ENCODE measurements at places on chromosomes 4 and X.

GRCh38 chr4:83180431-83180968, 66.0 kb upstream of the PLAC8 start:
- H3K27ac ChIP-seq, result no peak overlapping the region
- no peaks in the 10 kb centered on the region for H3K4me1 ChIP-seq
- no peaks in the 10 kb centered on the region for H3K27me3 ChIP-seq
- no peaks in the 10 kb centered on the region for H3K36me3 ChIP-seq
- DNase-seq, result no peak
- H3K4me3 ChIP-seq, result no peak overlapping the region

GRCh38 chrX:123331859-123332258, 147.8 kb downstream of the GRIA3 start:
- H3K4me1 ChIP-seq, result no peaks in the 10 kb centered on the region
- DNase-seq, result no peak

- H3K36me3 ChIP-seq, result no peaks in the 10 kb centered on the region
- no peak overlapping the region for H3K4me3 ChIP-seq
- H3K27me3 ChIP-seq, result no peaks in the 10 kb centered on the region
- no peak overlapping the region for H3K27ac ChIP-seq
- 0 out of 2 replicates have a peak, but pooled peaks cover 4% of the 10 kb centered on the region for H3K4me1 ChIP-seq
- no peak for DNase-seq
These were observed 22.9 kb upstream of the USP53 start for GRCh38 chr4:119189638-119190037.

GRCh38 chr4:112706840-112707207, 69.9 kb downstream of the LARP7 start:
- no peaks in the 10 kb centered on the region for H3K4me1 ChIP-seq
- H3K4me3 ChIP-seq, result peak overlapping the region; percentile 83
- H3K36me3 ChIP-seq, result no peaks in the 10 kb centered on the region
- no peak for DNase-seq

DNA sequence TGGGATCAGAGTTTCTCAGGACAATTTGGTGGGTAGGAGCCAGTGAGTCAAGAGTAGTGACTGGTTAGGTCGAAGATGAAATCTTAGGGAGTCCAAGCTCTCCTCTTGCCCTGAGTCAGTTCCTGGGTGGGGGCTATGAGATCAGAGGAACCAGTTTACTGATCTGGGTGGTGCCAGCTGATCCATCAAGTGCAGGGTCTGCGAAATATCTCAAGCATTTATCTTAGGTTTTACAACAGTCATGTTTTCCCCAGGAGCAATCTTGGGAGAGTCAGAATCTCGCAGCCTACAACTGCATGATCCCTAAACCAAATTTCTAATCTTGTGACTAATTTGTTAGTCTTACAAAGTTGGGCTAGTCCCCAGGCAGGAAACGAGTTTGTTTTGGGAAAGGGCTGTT, 1833.2 kb upstream of the PCDH7 start:
- peaks cover 9% of the 10 kb centered on the region for H3K4me1 ChIP-seq
- H3K36me3 ChIP-seq, result no peaks in the 10 kb centered on the region
- no peaks in the 10 kb centered on the region for H3K27me3 ChIP-seq
- no peak for DNase-seq
- H3K27ac ChIP-seq, result no peak overlapping the region
- no peak overlapping the region for H3K4me3 ChIP-seq

DNA sequence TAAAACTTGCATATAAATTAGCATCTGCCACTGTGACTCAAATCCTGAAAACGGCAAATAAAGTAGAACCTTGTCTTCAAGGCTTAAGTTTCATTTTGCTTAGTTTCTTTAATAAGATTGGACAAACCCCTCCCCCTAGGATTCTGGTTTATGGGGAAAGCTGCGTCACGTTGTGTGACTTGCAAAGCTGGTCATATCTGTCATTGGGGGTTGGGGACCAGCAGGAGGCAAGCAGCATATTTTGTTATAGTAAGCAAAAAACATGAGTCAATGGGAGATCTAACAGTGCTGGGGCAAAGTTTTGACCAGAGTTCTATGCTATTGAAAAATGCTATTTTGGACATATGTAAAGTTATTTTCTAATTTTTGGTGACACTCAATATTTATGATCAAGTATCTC, 407.3 kb downstream of the PCDH18 start:
- DNase-seq, result peak; percentile 8
- H3K4me1 ChIP-seq, result no peaks in the 10 kb centered on the region
- H3K36me3 ChIP-seq, result no peaks in the 10 kb centered on the region
- H3K27me3 ChIP-seq, result no peaks in the 10 kb centered on the region

DNA sequence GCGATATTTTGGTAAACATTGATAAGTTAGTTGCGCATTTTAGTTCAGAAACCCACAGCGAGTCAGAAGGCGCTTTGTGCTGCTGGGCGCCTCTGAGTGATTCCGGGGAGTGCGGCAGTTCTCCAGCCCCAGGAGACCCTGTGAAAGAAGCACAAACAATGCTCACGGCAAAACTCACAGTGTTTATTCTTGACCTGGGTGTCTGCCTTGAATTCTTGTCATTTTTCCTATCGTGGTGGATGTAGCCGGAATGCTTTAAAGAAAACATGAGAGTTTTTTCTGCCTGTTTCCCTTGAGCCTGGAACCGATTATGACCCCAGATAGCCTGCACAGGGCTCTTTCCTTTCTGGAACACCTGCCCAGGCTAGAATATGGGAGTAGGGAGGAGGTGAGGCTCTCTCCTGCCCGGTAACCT, 6.7 kb downstream of the TBL1X start:
- no peak for DNase-seq
- H3K4me1 ChIP-seq, result peaks cover 8% of the 10 kb centered on the region
- no peak overlapping the region for H3K4me3 ChIP-seq
- H3K36me3 ChIP-seq, result peaks cover 9% of the 10 kb centered on the region
- no peaks in the 10 kb centered on the region for H3K27me3 ChIP-seq
- no peak overlapping the region for H3K27ac ChIP-seq

GRCh38 chr4:26491449-26492170, 1.3 kb upstream of the CCKAR start:
- H3K27me3 ChIP-seq, result no peaks in the 10 kb centered on the region
- H3K4me3 ChIP-seq, result no peak overlapping the region
- no peaks in the 10 kb centered on the region for H3K4me1 ChIP-seq
- no peak for DNase-seq
- H3K36me3 ChIP-seq, result no peaks in the 10 kb centered on the region

DNA sequence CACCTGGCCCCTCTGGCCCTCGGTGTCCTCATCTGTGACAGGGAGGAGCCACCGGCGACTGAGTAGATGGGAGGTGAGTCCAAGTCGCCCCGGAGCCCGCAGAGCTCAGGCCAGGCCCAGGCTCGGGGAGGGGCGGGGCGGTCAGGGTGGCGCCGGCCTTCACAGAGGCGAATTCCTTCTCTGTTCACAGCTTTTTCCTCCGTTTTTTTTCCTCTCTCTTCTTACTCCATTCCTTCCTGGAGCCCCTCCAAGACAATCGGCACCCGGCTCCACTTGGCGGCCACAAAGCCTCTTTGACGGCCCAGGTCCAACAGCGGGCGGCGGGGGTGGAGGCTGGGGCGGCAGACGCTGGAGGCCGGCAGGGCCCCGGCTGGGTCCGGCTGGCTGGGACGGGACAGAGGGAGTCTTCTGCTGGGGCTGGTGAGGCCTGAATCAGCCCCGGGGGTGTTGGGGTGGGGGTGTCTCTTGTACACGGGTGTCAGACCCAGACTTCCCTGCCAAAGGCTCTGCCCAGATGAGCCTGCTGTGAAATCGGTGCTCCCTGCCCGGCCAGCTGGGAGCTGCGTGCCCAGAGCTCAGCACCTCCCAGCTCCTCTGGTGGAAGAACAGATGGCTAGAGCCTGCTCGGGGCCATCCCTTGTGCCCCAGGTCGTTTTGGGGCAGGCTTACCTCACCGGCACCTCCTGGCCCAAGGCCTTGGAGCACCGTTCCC, 22.6 kb downstream of the FGFRL1 start:
- H3K4me1 ChIP-seq, result peaks cover 65% of the 10 kb centered on the region
- peak; percentile 45 for DNase-seq
- H3K4me3 ChIP-seq, result peak overlapping the region; percentile 46
- no peaks in the 10 kb centered on the region for H3K36me3 ChIP-seq

- no peaks in the 10 kb centered on the region for H3K36me3 ChIP-seq
- no peak overlapping the region for H3K27ac ChIP-seq
- H3K4me1 ChIP-seq, result no peaks in the 10 kb centered on the region
- H3K4me3 ChIP-seq, result no peak overlapping the region
- DNase-seq, result no peak
These were observed 119.1 kb upstream of the PRDX4 start for GRCh38 chrX:23548164-23548563.
